ENCODE measurements at places on chromosomes 3 and 15.

- DNase-seq: no peak
These were observed 213.9 kb downstream of the TP63 start for GRCh38 chr3:189845069-189845468.

DNA sequence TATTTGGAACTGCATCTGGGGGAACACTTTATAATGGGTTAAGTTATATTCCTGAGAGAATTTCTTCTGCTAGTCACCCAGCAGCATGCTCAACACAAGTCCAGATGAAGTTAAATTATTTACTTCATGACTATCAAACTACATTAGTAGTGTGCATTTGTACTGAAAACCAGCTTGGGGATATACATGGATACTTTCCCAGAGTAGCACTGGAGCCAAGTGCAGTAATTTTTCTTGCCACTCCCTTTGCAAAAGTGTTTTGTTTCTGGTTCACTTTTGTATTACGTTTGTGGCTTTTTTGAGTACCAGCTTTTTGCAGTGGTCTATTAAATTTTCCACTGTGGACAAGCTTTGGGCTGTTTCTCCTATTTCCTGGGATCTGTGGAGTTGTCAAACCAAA lies 243.0 kb downstream of the AGBL1 start:
- DNase-seq: no peak

GRCh38 chr15:57337868-57338411 lies 38.4 kb upstream of the CGNL1 start:
- peak; percentile 75 for DNase-seq

DNA sequence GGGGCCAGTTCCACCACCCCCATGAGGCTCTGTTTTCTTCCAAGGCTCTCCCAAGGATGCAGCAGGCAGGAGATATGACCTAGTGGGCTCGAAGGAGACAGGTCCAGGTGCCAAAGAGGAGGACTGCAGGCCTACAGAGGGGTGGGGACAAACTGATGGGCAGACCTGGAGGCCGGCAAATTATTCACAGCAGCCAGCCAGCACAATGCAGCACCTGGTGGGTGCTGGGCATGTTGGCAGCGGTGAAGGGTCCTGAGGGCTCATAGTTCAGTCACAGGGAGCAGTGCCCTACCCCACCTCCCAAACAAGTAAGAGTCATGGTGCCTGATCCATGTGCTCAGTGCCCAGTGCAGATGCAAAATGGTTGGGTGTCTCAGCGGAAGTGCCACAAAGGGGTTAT lies 171.7 kb downstream of the ABHD5 start:
- DNase-seq: no peak

DNA sequence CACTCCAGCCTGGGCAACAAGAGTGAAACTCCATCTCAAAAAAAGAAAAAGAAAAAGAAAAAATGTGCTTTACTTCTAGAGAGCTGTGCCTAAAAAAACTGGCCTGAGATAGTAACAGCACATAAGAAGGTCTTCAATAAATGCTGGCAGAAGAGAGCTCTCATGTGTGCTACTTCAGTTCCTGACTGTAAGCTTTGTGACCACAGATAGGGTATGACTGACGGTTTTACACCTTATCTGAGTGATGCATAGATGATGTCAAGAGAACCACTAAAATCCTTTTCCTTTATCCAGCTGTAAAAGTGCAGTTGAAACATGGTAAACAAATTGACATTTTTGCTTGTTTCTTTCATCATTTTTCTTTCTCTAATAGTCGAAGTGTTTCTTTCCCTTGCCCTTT lies 127.9 kb downstream of the C3orf70 start:
- DNase-seq: no peak

DNA sequence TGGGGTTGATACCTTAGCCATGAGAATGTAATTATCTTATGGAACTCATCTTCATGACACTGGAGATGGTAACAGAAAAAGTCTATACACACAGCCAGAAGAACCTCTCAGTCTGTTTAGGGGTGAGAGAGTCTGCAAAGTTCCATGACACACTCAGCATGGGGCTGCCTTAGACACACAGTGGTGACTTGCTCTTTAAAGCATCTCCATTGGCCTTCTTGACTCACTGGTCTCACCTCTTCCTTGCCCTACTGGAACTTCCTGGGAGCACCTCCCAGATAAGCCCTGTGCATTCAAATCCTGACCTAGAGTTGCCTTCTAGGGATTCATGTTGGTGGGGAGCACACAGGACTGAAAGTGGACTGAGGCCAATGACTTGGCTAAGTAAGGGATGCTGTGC lies 9.3 kb downstream of the MAGI1 start:
- DNase-seq: no peak

DNA sequence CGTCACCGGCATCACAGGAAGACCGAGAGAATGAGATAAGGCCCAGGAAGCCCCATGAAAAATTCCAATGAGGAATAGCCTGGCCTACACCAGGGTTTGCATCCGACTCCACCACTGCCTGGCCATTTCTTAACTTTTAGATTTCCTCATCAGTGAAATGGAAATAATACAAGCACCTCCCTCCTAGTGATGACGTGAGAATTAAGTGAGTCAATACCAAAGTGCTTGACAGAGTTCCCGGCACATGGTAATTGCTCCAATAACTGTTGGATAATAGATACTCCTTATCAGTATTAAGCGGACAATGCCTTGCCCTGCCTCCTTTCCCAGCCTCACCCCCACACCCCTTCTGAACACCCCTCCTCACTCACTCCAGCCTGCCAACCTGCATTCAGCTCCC lies 105.4 kb downstream of the TLE3 start:
- peak; percentile 29 for DNase-seq

Measured in cardiac fibroblast (primary cell).